AG04450 (cell line): ENCODE measurements at places on chromosomes 1 and 21.
A peak's percentile ranks its signal among the peaks of the same experiment; 100 is the strongest.

- DNase-seq = no peak
These were observed 521.9 kb upstream of the PRMT6 start for GRCh38 chr1:106534612-106535011.

- DNase-seq = no peak
These were observed 21.4 kb upstream of the CEP350 start for GRCh38 chr1:179933219-179933618.

- DNase-seq = peak; percentile 27
These were observed 132.8 kb downstream of the PTPRC start for GRCh38 chr1:198771563-198772153.

DNA sequence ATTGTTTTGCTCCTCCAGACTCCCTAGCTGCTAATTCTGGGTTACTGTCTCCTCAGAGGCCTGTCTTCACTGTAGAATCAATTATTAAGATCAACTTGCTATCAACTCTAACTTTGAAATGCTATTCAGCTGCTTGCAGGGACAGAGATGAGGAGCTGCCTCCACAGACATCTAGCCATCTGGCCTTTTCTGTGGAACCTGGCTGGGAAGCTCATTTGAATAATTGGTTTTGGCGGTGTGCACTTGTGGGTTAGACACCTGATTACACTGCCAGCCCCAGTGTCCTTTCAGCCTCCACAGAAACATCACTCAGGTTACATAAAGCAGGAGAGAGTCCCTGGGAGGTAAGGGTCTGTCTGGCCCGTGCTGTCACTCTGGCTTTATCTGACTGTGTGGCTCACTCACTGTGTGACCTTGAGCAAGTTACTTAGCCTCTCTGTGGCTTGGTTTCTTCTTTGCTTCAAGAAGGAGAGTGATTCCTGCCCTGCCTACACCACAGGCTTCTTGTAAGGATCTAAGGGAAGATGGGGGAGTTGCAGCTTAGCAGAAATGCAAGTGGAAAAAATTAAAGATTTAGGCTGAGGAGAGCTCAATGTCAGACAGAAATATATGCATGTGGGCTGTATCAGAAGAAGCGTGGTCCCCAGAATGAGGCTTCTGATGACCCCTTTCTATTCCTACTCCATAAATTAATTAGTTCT, 131.6 kb downstream of the BEND5 start:
- DNase-seq = no peak

GRCh38 chr1:107897438-107898345, 67.3 kb downstream of the VAV3 start:
- DNase-seq = no peak

DNA sequence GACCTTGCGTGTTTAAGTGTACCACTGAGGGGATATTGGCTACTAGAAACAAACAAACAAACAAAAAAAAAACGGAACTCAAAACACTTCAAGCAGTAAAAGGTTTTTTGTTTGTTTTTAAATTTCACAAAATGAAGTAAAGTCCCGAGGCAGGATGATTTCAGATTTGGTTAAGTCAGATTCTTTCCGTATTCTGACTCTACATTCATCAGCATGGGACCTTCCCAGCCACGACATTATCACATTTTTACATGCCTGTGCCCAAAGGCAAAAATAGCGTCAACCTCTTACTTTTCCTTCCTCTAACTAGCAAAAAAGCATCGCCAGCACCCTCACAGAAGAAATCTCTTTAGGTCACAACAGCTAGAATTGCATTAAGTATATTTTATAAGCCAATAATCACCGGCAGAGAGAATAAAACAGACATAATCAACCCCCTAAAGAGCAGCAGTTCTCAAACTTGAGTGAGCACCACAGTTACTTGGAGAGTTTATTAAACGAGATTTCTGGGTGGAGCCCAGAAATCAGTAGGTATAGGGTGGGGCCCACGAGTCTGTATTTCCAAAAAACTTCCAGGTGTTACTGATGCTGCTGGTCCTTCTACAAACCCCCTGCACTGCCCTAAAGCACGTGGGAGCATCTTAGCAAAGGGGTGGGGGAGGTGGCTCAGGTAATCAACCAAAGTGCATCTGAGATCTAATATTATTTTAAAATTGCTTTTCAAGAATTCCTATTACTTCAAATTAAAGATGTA, 227.6 kb downstream of the RGS7 start:
- no peak for DNase-seq

DNA sequence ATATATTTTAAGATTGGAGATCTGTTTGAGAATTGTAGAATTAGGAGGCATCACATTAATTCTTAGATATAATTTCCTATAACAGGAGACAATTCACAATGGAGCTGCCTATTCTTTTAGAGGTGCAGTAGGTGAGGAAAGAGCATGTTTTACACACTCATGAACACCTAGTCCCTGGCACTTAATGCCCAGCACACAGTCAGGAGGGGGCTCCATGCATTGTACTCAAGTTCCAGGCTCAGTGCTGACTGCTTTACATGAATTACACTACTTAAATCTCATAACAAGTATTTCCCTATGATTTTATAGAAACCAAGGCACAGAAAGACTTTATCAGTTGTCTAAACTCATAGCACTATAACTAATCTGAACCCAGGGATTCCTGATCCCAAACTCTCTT, 360 bp upstream of the GBP3 start:
- no peak for DNase-seq

GRCh38 chr1:36207339-36207738, 16.9 kb upstream of the THRAP3 start:
- DNase-seq = no peak

DNA sequence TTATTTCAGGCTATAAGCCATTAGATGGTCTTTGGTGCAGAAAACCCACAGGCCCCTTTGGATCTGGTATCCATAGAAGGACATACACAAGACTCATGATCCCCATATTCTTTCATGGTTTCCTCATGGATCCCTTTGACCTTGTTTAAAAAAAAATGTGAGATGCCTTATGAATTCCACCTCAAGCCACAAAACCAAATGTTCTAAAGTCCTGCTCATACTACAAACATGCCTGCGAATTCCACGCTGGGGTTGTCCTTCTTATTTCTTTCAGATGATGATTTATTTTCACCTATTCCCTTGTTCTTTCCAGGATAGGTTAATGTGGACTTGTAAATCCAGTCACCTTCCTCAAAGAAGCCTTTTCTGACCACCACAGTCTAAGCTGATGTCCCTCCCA, 256.9 kb upstream of the DPYD start:
- DNase-seq = no peak

GRCh38 chr1:164675342-164675904, 116.4 kb downstream of the PBX1 start:
- no peak for DNase-seq

DNA sequence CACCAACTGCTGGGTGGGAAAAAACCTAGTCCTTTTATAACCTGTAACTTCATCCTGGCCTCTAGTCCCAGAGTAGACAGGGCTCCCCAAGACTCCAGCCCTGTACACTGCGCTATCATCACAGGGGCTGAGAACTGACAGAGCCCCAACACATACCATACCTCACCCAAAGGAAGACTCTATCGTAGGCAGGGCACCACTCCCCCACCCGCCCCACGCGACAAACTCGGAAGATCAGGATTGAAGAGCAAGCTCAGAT, 15.8 kb downstream of the INPP5B start:
- DNase-seq = no peak

DNA sequence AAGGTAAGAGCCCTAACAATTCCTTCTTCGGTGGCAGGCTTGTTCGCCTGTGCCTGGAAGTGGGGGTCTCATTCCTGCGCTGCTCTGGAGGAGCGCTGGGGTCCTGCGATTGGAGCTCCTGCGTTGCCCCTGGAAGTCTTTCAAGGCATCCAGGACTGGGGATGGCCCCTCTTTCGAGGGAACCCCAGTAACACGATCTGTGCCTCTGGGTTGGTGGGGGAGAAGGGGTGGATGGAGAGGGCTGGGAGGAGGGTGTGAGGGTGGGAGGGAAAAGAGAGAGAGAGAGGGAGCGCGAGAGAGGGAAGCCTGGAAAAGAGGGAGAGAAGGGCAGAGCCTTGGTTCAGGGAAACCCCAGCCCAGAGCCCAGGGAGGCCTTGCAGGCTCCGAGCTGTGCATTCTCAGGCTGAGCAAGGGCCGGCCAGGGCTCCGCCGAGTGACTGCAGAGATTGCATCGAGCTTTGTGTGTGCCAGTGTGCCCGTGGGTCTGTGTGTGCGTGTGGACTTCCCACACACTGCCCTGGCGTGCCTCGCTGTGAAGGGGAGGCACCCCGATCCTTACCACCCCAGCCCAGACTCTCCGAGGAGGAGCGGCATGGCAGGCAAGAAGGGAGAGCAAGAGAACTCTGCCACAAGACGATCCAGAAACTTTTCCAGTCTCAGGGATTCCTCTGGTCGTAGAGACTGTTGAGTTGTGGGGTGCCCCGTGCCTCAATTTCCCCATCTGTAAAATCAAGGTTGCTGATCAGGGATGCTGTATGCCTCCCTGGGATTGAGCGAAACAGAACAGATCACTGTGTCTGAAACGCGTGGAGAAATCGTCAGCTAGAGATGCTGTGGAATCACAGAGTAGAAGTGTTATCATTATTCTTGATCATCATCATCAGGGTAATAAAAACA, 619 bp downstream of the BCL9 start:
- no peak for DNase-seq

GRCh38 chr1:9561429-9561828, 22.2 kb downstream of the SLC25A33 start:
- peak; percentile 64 for DNase-seq

- DNase-seq = no peak
These were observed 51.3 kb downstream of the CAPN9 start for GRCh38 chr1:230798491-230798890.

DNA sequence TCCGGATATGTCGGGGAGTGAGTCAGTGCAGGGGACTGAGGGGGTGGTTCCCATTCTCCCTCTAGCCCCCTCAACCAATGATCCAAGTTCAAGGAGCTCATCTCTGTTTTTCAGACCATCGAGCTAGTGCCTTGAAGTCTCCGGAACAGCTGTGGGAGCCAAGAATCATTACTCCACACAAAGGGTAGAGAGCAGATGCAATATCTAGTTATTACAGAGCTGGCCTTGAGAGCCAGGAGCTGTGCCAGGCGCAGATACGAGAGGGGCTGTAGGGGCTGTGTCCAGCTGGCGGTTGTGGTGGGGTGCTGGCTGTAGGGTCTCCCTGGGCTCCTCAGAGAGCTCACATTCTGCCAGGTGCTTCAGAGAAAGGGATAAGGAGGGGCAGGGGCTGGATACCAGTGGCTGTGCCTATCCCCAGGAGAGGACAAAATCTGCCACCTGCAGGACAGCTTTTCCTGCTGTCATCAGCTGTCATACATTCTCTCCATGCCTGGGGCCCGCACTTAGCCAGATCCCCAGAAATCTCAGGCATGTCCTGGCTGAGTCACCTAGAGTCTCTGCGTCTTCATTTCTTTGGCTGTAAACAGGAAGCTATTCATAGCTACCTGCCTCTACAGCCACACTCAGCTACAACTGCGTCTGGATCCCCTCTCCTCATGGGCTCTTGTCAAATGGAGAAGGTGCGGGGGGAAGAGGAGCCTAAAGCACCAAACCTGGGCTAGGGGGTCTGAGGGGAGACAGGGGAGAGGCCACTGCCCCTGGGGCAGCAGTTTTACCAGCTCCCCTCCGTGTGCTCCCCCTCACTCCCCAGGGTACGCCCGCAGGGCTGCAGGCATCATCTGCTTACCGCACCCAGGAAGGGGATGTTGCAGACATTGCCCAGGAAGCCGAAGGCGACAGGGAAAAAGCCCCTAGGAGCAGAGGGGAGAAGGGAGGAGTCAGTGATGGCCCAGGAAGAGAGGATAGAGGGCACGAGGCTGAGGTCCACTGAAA, 2.4 kb upstream of the KISS1 start:
- peak; percentile 46 for DNase-seq

DNA sequence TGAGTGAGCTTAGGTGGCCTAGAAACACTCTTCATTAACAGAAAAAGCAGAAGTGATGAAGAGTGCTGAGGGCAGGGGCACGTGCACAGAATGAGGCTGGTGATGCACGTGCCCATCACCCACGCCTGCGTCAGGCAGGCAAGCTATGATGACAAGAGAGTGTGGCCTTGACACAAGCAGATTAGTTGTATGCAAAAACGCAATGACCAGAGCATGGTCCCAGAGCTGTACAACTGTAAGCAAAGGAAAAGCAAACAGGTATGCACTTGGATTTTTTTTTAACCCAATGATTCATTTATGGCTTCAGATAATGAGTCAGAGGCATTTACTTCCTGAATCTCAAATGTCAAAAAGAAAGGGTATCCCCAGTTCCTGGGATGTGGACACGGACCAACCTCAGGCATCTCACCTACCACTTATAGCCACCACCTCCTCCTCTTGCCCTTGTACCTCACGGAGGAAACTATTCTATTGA, 9.1 kb upstream of the TMEM61 start:
- DNase-seq = no peak

GRCh38 chr1:87989346-87989745, 660.7 kb downstream of the LMO4 start:
- DNase-seq = no peak

GRCh38 chr1:243236604-243237252, 18.4 kb downstream of the CEP170 start:
- DNase-seq = no peak

DNA sequence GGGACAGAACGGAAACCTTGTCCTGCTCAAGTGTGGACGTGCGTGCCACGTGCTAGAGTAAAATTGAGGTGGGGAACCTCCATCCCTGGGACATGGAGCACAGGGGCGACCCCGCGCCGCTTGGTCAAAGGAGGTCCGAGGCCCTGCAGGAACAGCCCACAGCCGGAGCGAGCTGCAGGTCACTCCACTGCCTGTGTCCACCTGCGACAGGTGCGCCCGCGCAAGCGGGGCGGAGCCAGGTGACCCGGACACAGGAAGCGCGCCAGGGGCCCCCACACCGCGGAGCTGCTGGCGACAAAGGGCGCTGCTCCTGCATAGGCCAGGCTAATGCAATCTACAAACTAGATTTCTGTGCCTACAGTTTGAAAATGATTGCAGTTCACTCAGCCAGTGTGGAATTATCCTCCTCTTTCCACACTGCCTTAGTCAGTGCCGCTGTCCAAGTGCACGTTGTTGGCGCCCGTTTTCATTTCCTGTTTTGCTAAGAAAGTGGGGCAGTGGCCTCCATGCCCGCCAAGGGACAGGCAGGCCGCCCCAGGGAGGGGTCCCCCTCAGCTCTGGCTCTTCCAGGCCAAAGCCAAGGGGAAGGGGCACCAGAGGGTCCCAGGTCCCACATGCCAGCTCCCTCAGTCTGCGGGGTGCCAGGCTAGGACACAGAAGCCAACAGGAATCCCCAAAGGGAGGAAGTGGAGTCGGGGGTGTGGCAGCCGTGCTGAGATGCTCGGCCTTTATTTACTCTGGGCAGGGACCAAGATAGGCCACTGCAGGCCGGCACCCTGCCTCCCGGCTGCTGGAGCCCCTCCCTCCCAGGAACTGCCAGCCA, 4.3 kb upstream of the NADK start:
- no peak for DNase-seq
